Activated gamma-delta T cell treated with anti-CD3 and anti-CD28 coated beads, Interleukin-2, amount 50 U/mL, for 16 hours (primary cell): ENCODE measurements at places on chromosomes 1 and 21.

DNA sequence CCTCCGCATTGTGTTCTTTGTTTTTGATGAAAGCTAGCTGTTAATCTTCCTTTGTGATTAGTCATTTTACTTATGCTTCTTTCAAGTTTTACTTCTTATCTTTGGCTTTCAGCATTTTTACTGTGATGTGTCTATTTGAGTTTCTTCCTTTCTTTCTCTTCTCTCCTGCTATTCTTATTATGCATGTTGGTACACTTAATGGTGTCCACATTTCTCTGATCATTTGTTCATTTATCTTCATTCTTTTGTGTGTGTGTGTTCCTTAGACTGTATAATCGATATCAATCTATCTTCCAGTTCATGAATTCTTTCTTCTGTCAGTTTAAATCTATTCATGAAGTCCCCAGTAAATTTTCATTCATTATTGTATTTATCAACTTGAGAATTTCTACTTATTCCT is 1650.3 kb downstream of the BRINP3 start:
- DNase-seq, result no peak

DNA sequence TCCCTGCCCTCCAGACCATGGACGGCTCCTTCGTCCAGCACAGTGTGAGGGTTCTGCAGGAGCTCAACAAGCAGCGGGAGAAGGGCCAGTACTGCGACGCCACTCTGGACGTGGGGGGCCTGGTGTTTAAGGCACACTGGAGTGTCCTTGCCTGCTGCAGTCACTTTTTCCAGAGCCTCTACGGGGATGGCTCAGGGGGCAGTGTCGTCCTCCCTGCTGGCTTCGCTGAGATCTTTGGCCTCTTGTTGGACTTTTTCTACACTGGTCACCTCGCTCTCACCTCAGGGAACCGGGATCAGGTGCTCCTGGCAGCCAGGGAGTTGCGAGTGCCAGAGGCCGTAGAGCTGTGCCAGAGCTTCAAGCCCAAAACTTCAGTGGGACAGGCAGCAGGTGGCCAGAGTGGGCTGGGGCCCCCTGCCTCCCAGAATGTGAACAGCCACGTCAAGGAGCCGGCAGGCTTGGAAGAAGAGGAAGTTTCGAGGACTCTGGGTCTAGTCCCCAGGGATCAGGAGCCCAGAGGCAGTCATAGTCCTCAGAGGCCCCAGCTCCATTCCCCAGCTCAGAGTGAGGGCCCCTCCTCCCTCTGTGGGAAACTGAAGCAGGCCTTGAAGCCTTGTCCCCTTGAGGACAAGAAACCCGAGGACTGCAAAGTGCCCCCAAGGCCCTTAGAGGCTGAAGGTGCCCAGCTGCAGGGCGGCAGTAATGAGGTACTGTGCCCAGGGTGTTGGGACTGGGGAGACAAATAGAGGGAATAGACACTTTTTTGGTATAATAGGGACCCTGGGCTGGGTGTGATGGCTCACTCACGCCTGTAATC is 1.0 kb downstream of the ZBTB48 start:
- no peak for DNase-seq

DNA sequence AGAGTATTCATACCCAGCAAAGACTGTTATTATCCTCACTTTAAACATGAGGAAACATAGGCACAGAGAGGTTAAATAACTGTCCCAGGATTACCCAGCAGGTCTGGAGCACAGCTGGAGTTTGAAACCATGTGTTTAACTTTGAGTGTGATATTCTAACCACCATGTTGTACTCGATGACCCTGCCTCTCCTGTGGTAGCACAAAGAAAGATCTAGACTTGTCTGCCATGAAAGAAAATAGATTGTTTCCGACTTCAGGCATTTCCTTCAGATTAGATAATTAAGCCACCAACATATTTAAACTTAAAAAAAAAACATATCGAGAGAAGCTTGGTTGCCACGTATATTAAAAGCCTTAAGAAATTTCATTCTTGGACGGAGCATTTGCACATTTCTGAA is 104.6 kb upstream of the RUNX1 start:
- no peak for DNase-seq

- DNase-seq, result no peak
Measured at GRCh38 chr1:23664837-23665795, 26.5 kb upstream of the RPL11 start.

- no peak for DNase-seq
Measured at GRCh38 chr1:225942574-225942973, 1.6 kb upstream of the LEFTY2 start.

DNA sequence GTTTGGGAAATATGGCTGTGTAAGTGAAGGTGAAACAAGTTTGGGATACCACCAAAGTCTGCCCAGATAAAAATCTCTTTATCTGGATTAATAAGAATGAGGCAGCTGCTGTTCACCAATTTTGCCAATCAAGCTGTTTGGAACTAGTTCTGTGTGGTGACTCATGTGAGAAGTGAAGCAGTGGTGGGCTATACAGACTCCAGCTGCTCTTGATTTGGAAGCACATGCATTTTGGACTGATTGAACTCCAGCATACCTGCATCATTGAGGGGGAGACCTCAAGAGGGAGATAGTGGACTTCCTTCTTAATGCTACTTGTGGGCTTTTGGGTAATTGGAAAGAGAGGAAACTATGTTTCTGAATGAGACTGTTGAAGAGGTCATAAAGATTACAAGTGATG is 99.2 kb upstream of the B3GALT2 start:
- no peak for DNase-seq

GRCh38 chr1:205938682-205939081 is 4.6 kb downstream of the SLC26A9 start:
- no peak for DNase-seq

DNA sequence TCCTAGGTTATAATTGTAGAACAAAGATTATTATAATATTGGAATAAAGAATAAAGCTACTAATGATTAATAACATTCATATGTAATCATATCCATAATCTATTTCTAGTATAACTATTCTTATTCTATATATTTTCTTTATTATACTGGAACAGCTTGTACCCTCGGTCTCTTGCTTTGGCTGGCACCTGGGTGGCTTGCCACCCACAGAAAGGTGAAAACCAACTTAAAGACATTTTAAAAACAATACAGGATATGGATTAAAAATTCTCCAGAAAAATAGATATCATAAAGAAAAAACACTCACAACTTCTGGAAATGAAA is 80.0 kb upstream of the PRRC2C start:
- no peak for DNase-seq

DNA sequence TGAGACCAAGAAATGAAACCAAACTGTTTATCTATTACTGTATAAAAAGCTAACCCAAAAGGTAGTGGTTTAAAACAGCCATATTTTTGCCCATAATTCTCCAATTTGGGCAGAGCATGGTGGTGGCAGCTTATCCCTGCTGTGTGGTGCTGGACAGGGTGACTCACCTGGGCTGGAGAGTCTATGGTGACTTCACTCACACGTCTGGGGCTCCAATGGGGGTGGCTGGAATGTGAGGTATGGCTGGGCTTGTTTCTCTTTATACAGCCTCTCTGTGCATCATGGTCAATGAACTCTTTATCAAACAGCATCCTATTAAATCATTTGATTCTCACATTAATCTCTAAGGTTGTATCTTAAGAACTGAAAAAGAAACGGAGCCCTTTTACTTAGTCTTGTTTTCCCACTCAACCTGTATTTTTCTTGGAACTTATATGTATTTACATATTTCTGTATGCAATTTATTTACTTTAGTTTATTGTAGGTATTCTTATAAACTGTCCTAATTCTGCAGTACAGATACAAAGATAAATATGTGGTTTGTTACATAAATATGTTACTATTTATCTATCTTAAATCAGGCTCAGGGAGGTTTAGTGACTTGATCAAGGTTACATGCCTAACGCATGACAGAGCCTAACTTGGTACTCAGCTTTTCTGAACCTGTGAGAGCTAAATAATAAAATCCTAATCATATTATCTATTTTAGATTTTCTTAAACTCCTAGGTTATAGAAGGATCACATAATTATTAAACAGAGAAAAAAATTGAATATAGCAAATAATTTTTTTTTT is 37.5 kb upstream of the WLS start:
- DNase-seq, result no peak

DNA sequence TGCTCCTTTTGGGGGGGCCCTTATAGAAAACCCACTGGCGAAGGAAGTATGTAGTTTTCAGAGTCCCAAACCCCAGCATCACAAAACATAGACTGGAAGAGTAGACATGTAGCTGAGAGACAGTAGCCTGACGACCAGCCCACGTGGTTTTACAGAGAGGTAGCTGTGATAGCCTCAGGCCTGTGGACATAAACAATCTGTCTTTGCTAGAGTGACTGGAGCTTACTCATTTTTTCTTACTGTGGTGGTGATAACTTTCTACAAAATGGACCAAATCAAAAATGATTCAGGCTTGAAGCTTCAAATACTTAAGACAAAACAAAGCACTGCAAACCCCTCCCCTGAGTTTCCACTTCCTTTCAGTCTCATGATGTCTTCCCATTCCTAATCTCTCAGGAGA is 497.0 kb downstream of the RWDD3 start:
- DNase-seq, result no peak

DNA sequence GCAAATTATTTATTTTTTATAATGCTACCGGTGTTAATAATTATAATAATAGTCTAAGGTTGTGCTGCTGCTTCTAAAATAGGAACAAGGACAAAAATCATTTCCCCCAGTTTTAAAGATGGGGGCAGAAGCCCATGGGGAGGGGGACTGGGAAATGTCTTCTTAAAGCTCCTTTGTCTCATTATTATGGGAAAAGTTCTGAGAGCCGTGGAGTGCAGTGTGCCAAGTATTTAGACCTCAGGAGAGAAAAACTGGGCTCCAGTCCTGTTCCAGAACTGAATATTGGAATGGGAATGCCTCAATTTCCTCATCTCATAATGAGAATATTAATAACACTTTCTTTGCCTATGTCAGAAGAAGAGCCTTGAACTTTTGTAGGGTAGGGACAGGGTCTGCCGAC is 40.9 kb upstream of the ATF3 start:
- no peak for DNase-seq

- no peak for DNase-seq
Measured at GRCh38 chr1:172657586-172657985, 1.3 kb upstream of the FASLG start.
